ENCODE measurements at places on chromosomes 1 and 21. TPM values are rescaled to one million over a fixed set of nuclear protein-coding genes. Genes with fewer than 3 reads are reported as not detected.
A peak's percentile ranks its signal among the peaks of the same experiment; 100 is the strongest.

DNA sequence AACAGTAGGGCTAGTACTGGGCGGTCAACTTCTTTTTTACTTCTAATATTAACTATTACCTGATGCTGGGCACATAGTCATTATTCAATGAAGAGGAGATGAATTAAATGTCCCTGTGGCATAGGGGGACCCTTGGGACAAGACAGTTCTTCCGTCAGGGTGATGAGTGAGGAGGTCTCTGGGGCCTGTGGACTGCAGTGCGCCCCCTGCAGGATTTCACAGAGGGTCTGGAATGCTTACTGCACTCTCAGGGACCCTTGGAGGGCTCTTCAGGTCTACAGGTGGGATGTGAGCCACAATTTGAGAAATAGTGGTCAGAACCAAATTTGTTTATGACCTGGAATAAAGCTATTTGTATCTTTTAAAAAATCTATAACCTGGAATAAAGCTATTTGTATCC lies 149.4 kb downstream of the FAM78B start:
- H3K27me3 ChIP-seq, result peaks cover 8% of the 10 kb centered on the region
- no peak for DNase-seq
- no peaks in the 10 kb centered on the region for H3K36me3 ChIP-seq
- no peak overlapping the region for H3K27ac ChIP-seq
- H3K4me3 ChIP-seq, result no peak overlapping the region
- H3K4me1 ChIP-seq, result no peaks in the 10 kb centered on the region

DNA sequence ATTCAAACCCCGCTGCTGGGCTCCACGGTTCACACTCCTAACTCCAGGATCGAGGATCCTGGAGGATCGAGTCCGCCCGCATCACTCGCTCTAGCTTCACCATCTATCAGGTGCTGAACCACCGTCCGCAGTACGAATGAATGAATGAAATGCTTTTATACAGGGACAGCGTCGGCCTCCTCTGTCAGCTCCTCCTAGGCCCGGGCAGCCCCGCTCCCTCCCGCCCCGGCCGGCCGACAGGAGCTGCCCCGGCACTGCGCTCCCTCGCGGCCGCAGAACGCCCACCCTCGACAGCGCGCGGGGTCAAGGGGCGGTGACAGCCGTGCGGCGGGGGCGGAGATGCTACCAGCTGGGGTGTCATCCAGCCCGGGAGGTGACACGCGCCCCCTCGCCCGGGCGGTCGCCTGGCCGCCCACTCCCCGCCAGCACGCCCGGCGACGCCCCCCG lies 520 bp downstream of the ZBTB17 start:
- H3K4me1 ChIP-seq, result peaks cover 30% of the 10 kb centered on the region
- peak overlapping the region; percentile 79 for H3K27ac ChIP-seq
- peak; percentile 76 for DNase-seq
- H3K36me3 ChIP-seq, result peaks cover 26% of the 10 kb centered on the region
- peak overlapping the region; percentile 88 for H3K4me3 ChIP-seq

- DNase-seq, result no peak
- H3K27ac ChIP-seq, result no peak overlapping the region
- no peak overlapping the region for H3K4me3 ChIP-seq
- H3K27me3 ChIP-seq, result no peaks in the 10 kb centered on the region
- peaks cover 7% of the 10 kb centered on the region for H3K36me3 ChIP-seq
These were observed 418.5 kb upstream of the RUNX1 start for GRCh38 chr21:35467566-35467965.

- H3K4me3 ChIP-seq, result no peak overlapping the region
- H3K27ac ChIP-seq, result no peak overlapping the region
- no peaks in the 10 kb centered on the region for H3K27me3 ChIP-seq
- DNase-seq, result no peak
These were observed 181.3 kb downstream of the KCTD3 start for GRCh38 chr1:215748431-215748830.

- peaks cover 56% of the 10 kb centered on the region for H3K4me1 ChIP-seq
- no peaks in the 10 kb centered on the region for H3K27me3 ChIP-seq
- H3K27ac ChIP-seq, result peak overlapping the region; percentile 85
- peaks cover 32% of the 10 kb centered on the region for H3K36me3 ChIP-seq
- DNase-seq, result no peak
- peak overlapping the region; percentile 81 for H3K4me3 ChIP-seq
These were observed 1.3 kb downstream of the NADK start for GRCh38 chr1:1776672-1777582.

- peaks cover 6% of the 10 kb centered on the region for H3K4me1 ChIP-seq
- no peak overlapping the region for H3K27ac ChIP-seq
- H3K4me3 ChIP-seq, result no peak overlapping the region
- H3K27me3 ChIP-seq, result no peaks in the 10 kb centered on the region
These were observed 154.6 kb downstream of the VAV3 start for GRCh38 chr1:107810291-107810951.

- no peaks in the 10 kb centered on the region for H3K27me3 ChIP-seq
- H3K4me1 ChIP-seq, result no peaks in the 10 kb centered on the region
- H3K36me3 ChIP-seq, result no peaks in the 10 kb centered on the region
These were observed 499.6 kb downstream of the MRPL39 start for GRCh38 chr21:25107708-25108107.

DNA sequence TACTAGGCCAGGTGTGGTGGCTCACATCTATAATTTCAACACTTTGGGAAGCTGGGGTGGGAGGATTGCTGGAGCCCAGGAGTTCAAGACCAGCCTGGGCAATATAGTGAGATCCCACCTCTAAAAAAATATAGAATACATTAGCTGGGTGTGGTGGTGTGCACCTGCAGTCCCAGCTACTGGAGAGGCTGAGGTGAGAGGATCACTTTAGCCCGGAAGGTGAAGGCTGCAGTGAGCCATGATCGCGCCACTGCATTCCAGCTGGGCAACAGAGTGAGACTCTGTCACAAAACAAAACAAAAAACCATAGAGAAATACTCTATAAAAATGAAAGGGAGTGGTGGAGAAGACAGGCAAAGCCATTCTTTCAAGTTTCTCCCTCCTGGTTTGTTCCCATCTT lies 62.1 kb downstream of the EYA3 start:
- peaks cover 11% of the 10 kb centered on the region for H3K36me3 ChIP-seq
- DNase-seq, result no peak
- no peak overlapping the region for H3K27ac ChIP-seq
- H3K27me3 ChIP-seq, result no peaks in the 10 kb centered on the region
- peaks cover 16% of the 10 kb centered on the region for H3K4me1 ChIP-seq
- no peak overlapping the region for H3K4me3 ChIP-seq

DNA sequence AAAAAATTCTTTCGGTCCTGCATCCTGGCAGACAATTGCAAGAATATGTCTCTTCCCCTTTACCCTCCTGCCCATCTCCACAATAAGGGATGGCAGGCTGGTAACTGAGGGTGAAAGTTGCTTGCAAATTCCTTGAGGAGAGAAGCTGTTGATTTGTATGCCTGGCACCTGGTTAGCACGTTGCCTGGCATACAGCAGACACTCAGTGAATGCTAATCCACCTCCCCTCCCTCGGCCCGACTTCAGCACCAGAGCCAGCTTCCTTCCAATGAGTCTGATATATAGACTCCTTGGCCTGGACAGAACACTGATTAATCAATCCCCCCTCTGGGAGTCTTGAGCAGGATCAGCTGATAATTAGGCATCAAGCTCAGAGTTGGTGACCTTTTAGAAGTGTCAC lies 39.1 kb downstream of the KCNC4 start:
- H3K27ac ChIP-seq, result no peak overlapping the region
- DNase-seq, result no peak
- no peak overlapping the region for H3K4me3 ChIP-seq
- H3K27me3 ChIP-seq, result no peaks in the 10 kb centered on the region
- H3K4me1 ChIP-seq, result no peaks in the 10 kb centered on the region

GRCh38 chr1:102190429-102190828 lies 193.7 kb upstream of the OLFM3 start:
- H3K27me3 ChIP-seq, result no peaks in the 10 kb centered on the region
- DNase-seq, result no peak
- no peaks in the 10 kb centered on the region for H3K4me1 ChIP-seq

DNA sequence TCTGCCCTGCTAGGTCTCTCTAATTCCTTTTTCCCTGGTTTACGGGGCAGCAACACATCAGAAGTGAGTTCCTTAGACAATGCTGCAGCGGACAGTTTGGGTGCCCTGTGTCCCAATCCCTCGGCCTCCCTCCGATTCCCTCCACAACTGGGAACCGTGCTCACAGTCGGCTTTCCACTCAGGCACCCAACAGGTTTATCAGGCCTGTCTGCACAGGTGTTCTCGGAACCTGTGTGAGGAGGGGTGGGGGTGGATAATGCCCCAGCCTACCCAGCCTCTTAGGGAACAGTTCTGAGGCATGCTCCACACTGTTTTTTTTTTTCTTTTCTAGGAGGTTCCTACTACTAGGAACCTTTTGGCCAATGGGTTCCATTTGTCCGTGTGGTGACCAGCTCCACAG lies 131.2 kb downstream of the DISC1 start:
- peaks cover 15% of the 10 kb centered on the region for H3K36me3 ChIP-seq
- DNase-seq, result no peak
- no peak overlapping the region for H3K4me3 ChIP-seq
- H3K27ac ChIP-seq, result no peak overlapping the region
- H3K4me1 ChIP-seq, result no peaks in the 10 kb centered on the region

- no peaks in the 10 kb centered on the region for H3K4me1 ChIP-seq
- no peak for DNase-seq
- no peak overlapping the region for H3K27ac ChIP-seq
- peaks cover 33% of the 10 kb centered on the region for H3K36me3 ChIP-seq
- no peaks in the 10 kb centered on the region for H3K27me3 ChIP-seq
These were observed 124.8 kb downstream of the PCNX2 start for GRCh38 chr1:233170741-233171140.

DNA sequence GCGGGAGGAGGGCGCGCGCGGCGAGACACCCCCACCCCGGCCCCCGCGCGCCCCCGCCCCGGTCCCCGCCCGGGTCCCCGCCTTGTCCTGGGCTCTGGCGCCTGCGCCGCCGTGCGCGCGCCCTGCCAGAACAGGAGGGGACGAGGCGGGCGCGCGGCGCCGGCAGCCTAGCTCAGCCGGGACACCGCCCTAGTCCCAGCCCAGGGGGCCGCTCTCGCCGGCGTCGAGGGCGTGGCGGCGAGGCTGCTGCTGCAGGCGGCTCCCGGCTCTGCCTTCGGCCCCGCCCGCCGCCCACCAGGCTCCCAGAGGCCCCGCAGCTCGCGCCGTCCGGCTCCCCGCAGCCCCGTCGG lies at the start of gene RCAN3:
Gene RCAN3, plus strand, starts transcription at position 128 of the 350 bp plus-strand sequence. CDS start 11,537 bp downstream, outside the sequence.
- peaks cover 65% of the 10 kb centered on the region for H3K4me1 ChIP-seq
- peak within 1 kb of the TSS; percentile 94 for H3K4me3 ChIP-seq
- DNase-seq, result peak; percentile 93

DNA sequence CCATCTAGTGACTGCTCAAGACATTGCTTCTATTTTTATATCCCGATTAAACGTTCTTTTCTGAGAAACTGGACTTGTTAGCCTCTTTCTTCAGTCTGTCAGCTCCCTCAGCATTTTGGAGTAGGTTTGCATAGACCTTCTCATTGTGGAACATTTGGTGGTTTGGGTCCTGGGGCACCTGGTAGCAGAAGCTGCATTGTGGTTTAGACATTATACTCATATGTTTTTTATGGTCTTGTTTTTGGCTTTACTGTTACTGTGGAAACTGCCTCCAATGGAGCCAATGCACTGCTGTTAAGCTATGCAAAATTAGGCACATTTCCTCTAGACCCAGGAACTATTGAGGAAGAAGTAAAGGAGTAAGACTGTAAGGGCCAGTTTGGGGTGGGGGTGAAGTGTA lies 36.7 kb upstream of the LRRC8B start:
- H3K4me3 ChIP-seq, result no peak overlapping the region
- H3K27me3 ChIP-seq, result peaks cover 2% of the 10 kb centered on the region
- H3K36me3 ChIP-seq, result peaks cover under 1% of the 10 kb centered on the region
- H3K27ac ChIP-seq, result no peak overlapping the region
- DNase-seq, result peak; percentile 37

TMEM54 gene
- not detected for total RNA-seq

NDC1 gene
- 27.8 TPM for total RNA-seq

DNALI1 gene
- total RNA-seq, result not detected

TMPRSS2 gene
- total RNA-seq, result not detected

Data from activated CD8-positive, alpha-beta T cell treated with anti-CD3 and anti-CD28 coated beads, Interleukin-2, amount 10 ng/mL, durations not matched to agents 7 days and 5 days (primary cell).